ENCODE measurements at places on chromosomes 6 and 20.
A peak's percentile ranks its signal among the peaks of the same experiment; 100 is the strongest.

DNA sequence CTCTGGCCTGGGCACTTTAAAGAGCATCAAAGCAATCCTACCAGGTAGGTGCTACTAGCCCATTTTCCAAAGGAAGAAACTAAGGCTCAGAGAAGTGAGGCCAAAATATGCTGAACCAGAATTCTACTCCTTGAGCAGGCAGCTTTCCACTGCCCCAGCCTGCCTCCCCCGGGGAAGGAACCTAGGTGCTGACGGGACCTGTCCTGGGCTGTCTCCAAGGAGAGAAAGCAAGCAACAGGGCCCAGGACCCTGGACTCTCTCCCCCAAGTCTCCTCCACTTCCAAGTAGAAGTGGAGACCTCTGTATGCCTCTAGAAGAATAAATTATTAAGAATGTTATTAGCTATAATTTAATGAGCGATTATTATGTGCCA, 159.5 kb downstream of the MRPL14 start:
- peaks cover 16% of the 10 kb centered on the region for H3K4me1 ChIP-seq
- peak; percentile 50 for DNase-seq
- H3K27ac ChIP-seq = no peak overlapping the region
- no peak overlapping the region for H3K4me3 ChIP-seq
- H3K27me3 ChIP-seq = peaks cover 3% of the 10 kb centered on the region

DNA sequence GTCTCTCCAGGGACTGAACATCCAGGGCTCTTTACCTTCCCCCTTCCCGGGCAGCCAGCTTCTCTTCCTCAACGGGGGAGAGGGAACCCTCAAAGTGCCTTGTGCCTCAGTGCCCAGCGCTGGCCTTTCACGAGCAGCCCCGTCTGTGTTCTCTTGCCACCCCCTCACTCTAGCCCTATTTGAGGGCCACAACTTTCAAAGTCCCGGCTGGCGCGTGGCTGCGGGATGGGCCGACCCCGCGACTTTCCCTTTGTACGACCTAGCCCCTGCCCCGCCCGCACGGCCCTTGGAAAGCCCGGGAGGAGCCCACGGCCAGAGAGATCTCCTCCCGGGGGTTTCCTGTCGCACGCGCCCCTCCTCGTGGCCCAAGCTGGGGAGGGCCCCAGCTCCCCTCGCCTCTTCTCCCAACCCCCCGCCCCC, 559 bp downstream of the SCRT2 start:
- H3K36me3 ChIP-seq = no peaks in the 10 kb centered on the region
- no peak overlapping the region for H3K27ac ChIP-seq
- no peak for DNase-seq
- peaks cover 83% of the 10 kb centered on the region for H3K27me3 ChIP-seq
- no peak overlapping the region for H3K4me3 ChIP-seq
- H3K4me1 ChIP-seq = peaks cover 23% of the 10 kb centered on the region

- H3K4me3 ChIP-seq = no peak overlapping the region
- no peak overlapping the region for H3K27ac ChIP-seq
- H3K4me1 ChIP-seq = peaks cover 5% of the 10 kb centered on the region
- no peaks in the 10 kb centered on the region for H3K36me3 ChIP-seq
- H3K27me3 ChIP-seq = peaks cover 15% of the 10 kb centered on the region
Observed at GRCh38 chr6:73177221-73177944, 47.9 kb downstream of the KHDC1L start.

GRCh38 chr6:162889303-162889702, 161.5 kb downstream of the PACRG start:
- H3K27me3 ChIP-seq = no peaks in the 10 kb centered on the region
- H3K36me3 ChIP-seq = no peaks in the 10 kb centered on the region
- H3K4me1 ChIP-seq = peaks cover 4% of the 10 kb centered on the region

- peak overlapping the region; percentile 81 for H3K27ac ChIP-seq
- H3K27me3 ChIP-seq = no peaks in the 10 kb centered on the region
- no peak overlapping the region for H3K4me3 ChIP-seq
- no peaks in the 10 kb centered on the region for H3K36me3 ChIP-seq
Observed at GRCh38 chr20:47392015-47392720, 35.7 kb upstream of the ZMYND8 start.

GRCh38 chr6:53424300-53424699, 75.5 kb upstream of the ELOVL5 start:
- H3K36me3 ChIP-seq = no peaks in the 10 kb centered on the region
- H3K4me3 ChIP-seq = no peak overlapping the region
- no peak for DNase-seq
- H3K27ac ChIP-seq = no peak overlapping the region
- H3K27me3 ChIP-seq = peaks cover 3% of the 10 kb centered on the region

DNA sequence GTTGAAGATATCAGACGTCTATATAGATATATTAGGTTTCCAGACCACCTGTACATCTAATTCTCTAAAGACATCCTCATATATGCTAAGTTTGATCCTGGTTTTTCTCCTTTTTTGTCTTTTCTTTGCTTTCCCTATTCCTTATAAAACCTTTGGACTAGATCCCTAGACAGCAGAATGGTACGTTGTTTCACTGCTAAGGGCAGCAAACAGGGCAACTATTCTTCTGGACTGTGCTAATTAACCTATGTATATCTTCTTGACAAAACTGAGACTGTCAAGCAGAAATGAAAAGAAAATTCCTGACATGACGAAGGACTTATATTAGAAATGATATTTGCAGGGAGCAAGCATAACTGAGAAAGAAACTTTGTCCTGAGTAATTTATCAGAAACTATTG, 19.1 kb downstream of the ME1 start:
- no peaks in the 10 kb centered on the region for H3K4me1 ChIP-seq
- H3K36me3 ChIP-seq = no peaks in the 10 kb centered on the region
- no peak for DNase-seq

GRCh38 chr20:48159145-48160008, 374.1 kb upstream of the SULF2 start:
- no peak for DNase-seq
- no peaks in the 10 kb centered on the region for H3K36me3 ChIP-seq
- H3K27ac ChIP-seq = no peak overlapping the region
- H3K27me3 ChIP-seq = peaks cover 12% of the 10 kb centered on the region
- H3K4me1 ChIP-seq = peaks cover 17% of the 10 kb centered on the region

DNA sequence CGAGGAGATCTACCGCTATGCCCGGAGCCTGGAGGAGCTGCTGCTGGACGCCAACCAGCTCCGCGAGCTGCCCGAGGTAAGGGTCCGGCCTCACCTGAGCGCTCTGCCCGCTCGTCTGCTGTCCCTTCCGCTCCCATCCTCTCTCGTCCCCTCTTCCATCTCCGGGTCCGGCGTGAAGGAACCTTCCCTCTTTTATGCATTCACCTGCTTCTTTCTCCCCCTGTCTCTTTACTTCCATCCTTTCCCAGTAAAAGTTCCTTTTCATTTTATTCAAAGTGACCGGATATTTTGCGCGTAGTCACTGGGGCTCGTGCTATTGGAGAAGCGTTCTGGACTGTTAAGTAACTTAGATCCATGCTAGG, 516 bp downstream of the LRRC1 start:
- peak overlapping the region; percentile 87 for H3K27ac ChIP-seq
- H3K27me3 ChIP-seq = peaks cover 14% of the 10 kb centered on the region
- H3K4me3 ChIP-seq = peak overlapping the region; percentile 98
- no peak for DNase-seq
- H3K36me3 ChIP-seq = peaks cover 4% of the 10 kb centered on the region
- peaks cover 41% of the 10 kb centered on the region for H3K4me1 ChIP-seq

- peaks cover 30% of the 10 kb centered on the region for H3K4me1 ChIP-seq
- H3K27me3 ChIP-seq = peaks cover 66% of the 10 kb centered on the region
- peak; percentile 79 for DNase-seq
- peak overlapping the region; percentile 90 for H3K27ac ChIP-seq
Observed at GRCh38 chr6:3228771-3229565, 1.5 kb upstream of the TUBB2B start.

GRCh38 chr6:148438632-148439031, 96.0 kb downstream of the SASH1 start:
- no peak overlapping the region for H3K4me3 ChIP-seq
- no peak for DNase-seq
- no peak overlapping the region for H3K27ac ChIP-seq
- H3K36me3 ChIP-seq = no peaks in the 10 kb centered on the region

- H3K4me3 ChIP-seq = peak overlapping the region; percentile 71
- DNase-seq = no peak
- no peaks in the 10 kb centered on the region for H3K27me3 ChIP-seq
Observed at GRCh38 chr6:15906420-15907016, 222.4 kb upstream of the MYLIP start.

DNA sequence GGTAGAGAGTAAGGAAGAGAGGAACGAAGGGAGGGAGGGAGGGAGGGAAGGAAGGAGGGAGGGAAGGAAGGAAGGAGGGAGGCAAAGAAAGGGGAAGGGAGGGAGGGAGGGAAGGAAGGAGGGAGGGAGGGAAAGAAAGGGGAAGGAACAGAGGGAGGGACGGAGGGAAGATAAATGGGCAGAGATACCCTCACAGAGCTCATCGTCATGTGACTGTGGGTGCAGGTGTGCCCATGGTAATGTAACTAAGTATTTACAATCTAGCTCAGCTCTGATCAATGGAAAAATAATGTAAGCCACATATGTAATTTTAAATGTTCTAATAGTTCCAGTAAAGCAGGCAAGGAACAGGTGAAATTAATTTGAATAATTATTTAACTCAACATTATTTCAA, 54.7 kb upstream of the FAM83D start:
- H3K4me1 ChIP-seq = peaks cover 3% of the 10 kb centered on the region
- H3K27me3 ChIP-seq = peaks cover 25% of the 10 kb centered on the region
- DNase-seq = no peak
- H3K4me3 ChIP-seq = no peak overlapping the region
- no peak overlapping the region for H3K27ac ChIP-seq

GRCh38 chr6:71908162-71908765, 21.9 kb downstream of the RIMS1 start:
- H3K4me1 ChIP-seq = no peaks in the 10 kb centered on the region
- no peak overlapping the region for H3K4me3 ChIP-seq
- H3K27ac ChIP-seq = no peak overlapping the region

- peaks cover 9% of the 10 kb centered on the region for H3K27me3 ChIP-seq
- no peak overlapping the region for H3K4me3 ChIP-seq
- no peak for DNase-seq
- H3K27ac ChIP-seq = no peak overlapping the region
- H3K36me3 ChIP-seq = peaks cover 13% of the 10 kb centered on the region
- H3K4me1 ChIP-seq = peaks cover 48% of the 10 kb centered on the region
Observed at GRCh38 chr6:1832358-1832757, 222.6 kb downstream of the FOXC1 start.

- H3K36me3 ChIP-seq = no peaks in the 10 kb centered on the region
- no peak for DNase-seq
- peaks cover 46% of the 10 kb centered on the region for H3K4me1 ChIP-seq
- peaks cover 4% of the 10 kb centered on the region for H3K27me3 ChIP-seq
- H3K4me3 ChIP-seq = peak overlapping the region; percentile 17
Observed at GRCh38 chr20:39850246-39850645, 838.8 kb downstream of the MAFB start.

- H3K27me3 ChIP-seq = peaks cover 3% of the 10 kb centered on the region
- peaks cover 7% of the 10 kb centered on the region for H3K4me1 ChIP-seq
- DNase-seq = no peak
- H3K36me3 ChIP-seq = no peaks in the 10 kb centered on the region
Observed at GRCh38 chr20:22052025-22052650, 346.7 kb downstream of the PAX1 start.

- no peak overlapping the region for H3K4me3 ChIP-seq
- no peaks in the 10 kb centered on the region for H3K4me1 ChIP-seq
- H3K27ac ChIP-seq = no peak overlapping the region
- H3K36me3 ChIP-seq = peaks cover 15% of the 10 kb centered on the region
Observed at GRCh38 chr20:36791862-36792261, 18.3 kb upstream of the DSN1 start.

- no peak overlapping the region for H3K4me3 ChIP-seq
- peaks cover 7% of the 10 kb centered on the region for H3K36me3 ChIP-seq
- no peaks in the 10 kb centered on the region for H3K27me3 ChIP-seq
- no peaks in the 10 kb centered on the region for H3K4me1 ChIP-seq
Observed at GRCh38 chr20:2911200-2911599, 37.9 kb downstream of the PTPRA start.

DNA sequence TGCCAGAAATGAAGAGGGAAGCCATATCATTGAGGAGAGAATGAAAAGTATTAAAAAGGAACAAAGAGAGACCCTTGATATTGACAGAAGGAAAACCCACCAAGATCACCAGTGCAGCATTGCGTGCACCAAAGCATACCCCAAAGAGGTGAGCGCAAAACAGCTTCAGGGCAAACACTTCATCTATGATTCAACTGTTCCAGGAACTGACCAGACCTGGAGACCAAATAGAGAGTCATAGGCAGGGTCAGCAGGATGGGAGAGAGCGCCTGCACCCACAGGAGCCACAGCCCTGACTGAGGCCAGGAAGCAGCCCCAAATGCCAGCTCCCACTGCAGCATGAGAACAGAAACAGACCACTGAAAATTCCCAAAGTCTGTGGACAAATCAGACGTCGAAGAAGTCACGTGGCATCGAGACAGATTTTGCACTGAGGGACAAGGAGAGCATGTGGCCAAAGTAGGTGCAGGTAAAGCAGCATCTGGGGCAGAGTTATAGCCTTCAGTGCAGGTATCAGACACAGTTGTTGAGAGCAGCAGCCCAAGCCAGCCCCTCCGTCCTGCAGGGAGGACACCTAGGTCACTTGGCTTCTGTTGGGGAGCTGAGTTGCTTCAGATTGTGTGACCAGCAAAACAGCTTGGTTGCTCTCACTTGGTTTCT, 29.3 kb downstream of the CHRNA4 start:
- peaks cover 14% of the 10 kb centered on the region for H3K4me1 ChIP-seq
- peaks cover under 1% of the 10 kb centered on the region for H3K27me3 ChIP-seq
- no peak for DNase-seq
- H3K36me3 ChIP-seq = peaks cover 4% of the 10 kb centered on the region
- no peak overlapping the region for H3K27ac ChIP-seq

GRCh38 chr6:35453236-35453635, 1.1 kb downstream of the FANCE start:
- H3K27ac ChIP-seq = peak overlapping the region; percentile 80
- H3K4me1 ChIP-seq = peaks cover 34% of the 10 kb centered on the region
- peak overlapping the region; percentile 91 for H3K4me3 ChIP-seq
- peaks cover 5% of the 10 kb centered on the region for H3K36me3 ChIP-seq

GRCh38 chr6:115592025-115592424, 468.7 kb downstream of the FRK start:
- H3K4me1 ChIP-seq = peaks cover 7% of the 10 kb centered on the region
- DNase-seq = no peak
- H3K27ac ChIP-seq = no peak overlapping the region
- H3K4me3 ChIP-seq = no peak overlapping the region
- no peaks in the 10 kb centered on the region for H3K36me3 ChIP-seq
- no peaks in the 10 kb centered on the region for H3K27me3 ChIP-seq

- H3K36me3 ChIP-seq = no peaks in the 10 kb centered on the region
- no peaks in the 10 kb centered on the region for H3K4me1 ChIP-seq
- H3K4me3 ChIP-seq = no peak overlapping the region
- no peak overlapping the region for H3K27ac ChIP-seq
Observed at GRCh38 chr6:117263353-117263927, 1.9 kb upstream of the VGLL2 start.

- no peak for DNase-seq
- H3K36me3 ChIP-seq = peaks cover 5% of the 10 kb centered on the region
- peaks cover 95% of the 10 kb centered on the region for H3K27me3 ChIP-seq
- peak overlapping the region; percentile 23 for H3K27ac ChIP-seq
- peak overlapping the region; percentile 81 for H3K4me3 ChIP-seq
Observed at GRCh38 chr6:27290065-27290849, 21.8 kb downstream of the POM121L2 start.

GRCh38 chr20:24836661-24837299, 112.3 kb upstream of the CST7 start:
- H3K4me3 ChIP-seq = no peak overlapping the region
- no peak for DNase-seq
- no peak overlapping the region for H3K27ac ChIP-seq
- peaks cover 13% of the 10 kb centered on the region for H3K27me3 ChIP-seq
- no peaks in the 10 kb centered on the region for H3K36me3 ChIP-seq
- peaks cover 6% of the 10 kb centered on the region for H3K4me1 ChIP-seq

All from type B pancreatic cell (in vitro differentiated cells).